Activated T-cell treated with anti-CD3 and anti-CD28 coated beads, Interleukin-2, amount 50 U/mL, for 4 hours (primary cell): ENCODE measurements at places on chromosomes 16 and 17. TPM values are rescaled to one million over a fixed set of nuclear protein-coding genes. Genes with fewer than 3 reads are reported as not detected.

Gene TM4SF5
- not detected for total RNA-seq

Gene ITGB3
- total RNA-seq: 0.20 TPM

Gene HSD17B1
- total RNA-seq: 0.10 TPM

Gene CBLN1
- total RNA-seq: not detected

Gene OR2C1
- not detected for total RNA-seq

Gene IRF8
- 775 TPM for total RNA-seq

Gene OR1A1
- total RNA-seq: not detected

Gene AKTIP
- total RNA-seq: 24.5 TPM

Gene HLF
- total RNA-seq: 0.98 TPM

Gene MPP2
- 0.21 TPM for total RNA-seq

Gene LITAFD
- total RNA-seq: not detected

Gene TMEM106A
- total RNA-seq: 7.9 TPM

Gene ST6GALNAC1
- total RNA-seq: 0.63 TPM

Gene ASB16
- 0.11 TPM for total RNA-seq
